Neural cell (in vitro differentiated cells): ENCODE measurements at places on chromosomes 7 and 10. TPM values are rescaled to one million over a fixed set of nuclear protein-coding genes. Genes with fewer than 3 reads are reported as not detected.

CYP2C19 gene
- polyA plus RNA-seq = 0.16 TPM in 1 of 2 replicates, not detected in the other

HOXA5 gene
- polyA plus RNA-seq = not detected in 2 replicates

PRSS37 gene
- polyA plus RNA-seq = not detected in 2 replicates

SNCG gene
- 4.1 and 6.1 TPM in 2 replicates for polyA plus RNA-seq

PNLIPRP2 gene
- not detected in 2 replicates for polyA plus RNA-seq

TDRD1 gene
- not detected in 2 replicates for polyA plus RNA-seq

CASTOR2 gene
- 11.2 and 13.7 TPM in 2 replicates for polyA plus RNA-seq

POP7 gene
- polyA plus RNA-seq = 92.1 and 104 TPM in 2 replicates

DENND2A gene
- 21.7 and 24.5 TPM in 2 replicates for polyA plus RNA-seq

DIP2C gene
- polyA plus RNA-seq = 24.1 and 25.6 TPM in 2 replicates

PLXDC2 gene
- 2.3 and 3.4 TPM in 2 replicates for polyA plus RNA-seq

SAMD8 gene
- polyA plus RNA-seq = 32.9 and 33.4 TPM in 2 replicates

IGFBP1 gene
- not detected in 2 replicates for polyA plus RNA-seq

PVRIG gene
- 0.16 TPM in 1 of 2 replicates, not detected in the other for polyA plus RNA-seq

NPTX2 gene
- 0.98 and 1.4 TPM in 2 replicates for polyA plus RNA-seq

PNLIPRP3 gene
- polyA plus RNA-seq = not detected in 2 replicates

CPA4 gene
- 8.9 and 9.2 TPM in 2 replicates for polyA plus RNA-seq

ALOX5 gene
- not detected in 2 replicates for polyA plus RNA-seq

MYOZ1 gene
- polyA plus RNA-seq = 0.61 TPM in 1 of 2 replicates, not detected in the other

MNX1 gene
- polyA plus RNA-seq = not detected in 2 replicates

ITGB8 gene
- polyA plus RNA-seq = 11.2 and 12.2 TPM in 2 replicates

AKR1C2 gene
- 162 and 170 TPM in 2 replicates for polyA plus RNA-seq

GPR26 gene
- 8.0 and 8.1 TPM in 2 replicates for polyA plus RNA-seq

PLEKHS1 gene
- polyA plus RNA-seq = not detected in 2 replicates
